ENCODE measurements at places on chromosomes 4 and X. TPM values are rescaled to one million over a fixed set of nuclear protein-coding genes. Genes with fewer than 3 reads are reported as not detected.

EXOC1L gene
- polyA plus RNA-seq, result not detected

WAS gene
- polyA plus RNA-seq, result 40.1 TPM

USP17L17 gene
- not detected for polyA plus RNA-seq

DCX gene
- 0.11 TPM for polyA plus RNA-seq

QDPR gene
- polyA plus RNA-seq, result 19.5 TPM

DNA sequence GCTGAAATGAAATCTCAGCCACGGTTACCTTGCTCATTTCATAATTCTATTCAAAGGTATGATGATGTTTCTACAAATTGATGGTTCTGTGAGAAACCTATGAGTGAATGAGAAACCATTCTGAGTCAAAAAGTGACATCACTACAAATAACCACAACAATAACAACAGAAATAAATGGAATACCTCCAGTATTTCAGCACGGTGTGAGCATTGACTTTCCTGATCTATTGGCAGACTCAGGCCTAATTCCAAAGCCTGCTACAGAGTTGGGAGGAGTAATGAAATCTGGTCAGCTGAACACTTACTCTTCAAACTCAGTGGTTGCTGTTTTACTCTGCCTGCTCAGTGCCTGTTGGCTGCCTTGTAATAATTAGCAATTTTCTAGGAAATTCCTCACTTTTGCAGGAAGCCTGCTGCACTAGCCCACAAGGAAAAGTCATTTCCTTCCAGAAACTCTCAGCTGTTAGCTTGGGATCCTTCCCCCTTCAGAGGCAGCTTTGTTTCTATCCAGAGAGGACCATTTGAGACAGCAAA, 18.8 kb upstream of the SYNPO2 start:
- H3K4me1 ChIP-seq, result no peaks in the 10 kb centered on the region
- no peaks in the 10 kb centered on the region for H3K36me3 ChIP-seq
- H3K4me3 ChIP-seq, result no peak overlapping the region
- no peak for DNase-seq
- H3K27me3 ChIP-seq, result no peaks in the 10 kb centered on the region
- no peak overlapping the region for H3K27ac ChIP-seq

- no peak for DNase-seq
- no peak overlapping the region for H3K27ac ChIP-seq
- H3K4me3 ChIP-seq, result no peak overlapping the region
- no peaks in the 10 kb centered on the region for H3K27me3 ChIP-seq
These were observed 177.9 kb upstream of the TENM3 start for GRCh38 chr4:182065255-182065654.

GRCh38 chrX:7110821-7111276, 36.7 kb upstream of the STS start:
- no peak overlapping the region for H3K27ac ChIP-seq
- no peaks in the 10 kb centered on the region for H3K27me3 ChIP-seq
- no peak for DNase-seq
- no peak overlapping the region for H3K4me3 ChIP-seq
- H3K4me1 ChIP-seq, result peaks cover 13% of the 10 kb centered on the region

DNA sequence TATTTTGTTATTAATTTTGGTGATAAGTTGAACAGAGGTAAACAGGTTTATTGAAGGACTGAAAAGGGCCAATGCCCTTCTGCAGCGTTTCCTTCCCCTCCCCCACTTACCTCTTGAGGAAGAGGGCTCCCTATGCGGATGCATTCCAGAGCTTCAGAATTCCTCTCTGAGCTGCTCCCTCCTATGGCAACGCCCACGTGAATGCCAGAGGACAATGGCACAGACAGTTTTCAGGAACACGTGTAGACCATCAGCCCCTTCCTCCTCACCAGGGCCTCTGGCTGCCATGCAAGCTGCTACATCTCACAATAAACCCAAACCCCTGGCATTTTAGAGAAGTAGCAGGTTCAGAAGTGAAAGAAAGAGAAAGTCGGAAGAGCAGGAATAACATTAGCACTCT, 127.9 kb downstream of the CHRDL1 start:
- H3K27me3 ChIP-seq, result no peaks in the 10 kb centered on the region
- H3K36me3 ChIP-seq, result no peaks in the 10 kb centered on the region
- no peak overlapping the region for H3K4me3 ChIP-seq
- H3K4me1 ChIP-seq, result no peaks in the 10 kb centered on the region

GRCh38 chr4:137861682-137862081, 329.4 kb upstream of the PCDH18 start:
- H3K4me3 ChIP-seq, result no peak overlapping the region
- no peaks in the 10 kb centered on the region for H3K27me3 ChIP-seq
- H3K4me1 ChIP-seq, result no peaks in the 10 kb centered on the region
- no peak for DNase-seq

DNA sequence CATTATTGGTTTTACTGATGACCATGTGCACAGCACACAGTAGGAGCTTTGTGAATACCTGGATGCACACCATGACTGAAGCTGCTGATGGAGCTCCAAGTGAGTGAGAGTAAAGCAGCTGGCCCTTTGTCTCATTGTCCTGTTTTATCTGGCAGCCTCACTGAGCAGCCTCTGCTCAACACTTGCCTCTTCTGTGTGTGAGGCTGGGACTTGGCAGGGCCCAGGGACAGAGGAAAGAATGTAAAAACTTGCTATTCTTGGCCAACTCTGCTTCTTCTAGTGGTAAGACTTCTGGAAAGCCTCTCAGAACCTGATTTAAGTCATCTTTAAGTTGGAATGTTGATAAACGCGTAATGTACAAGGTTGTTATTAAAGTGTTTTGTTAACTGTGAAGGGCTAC, 61.4 kb downstream of the BEX1 start:
- H3K4me3 ChIP-seq, result no peak overlapping the region
- no peaks in the 10 kb centered on the region for H3K27me3 ChIP-seq
- no peaks in the 10 kb centered on the region for H3K36me3 ChIP-seq
- DNase-seq, result no peak

DNA sequence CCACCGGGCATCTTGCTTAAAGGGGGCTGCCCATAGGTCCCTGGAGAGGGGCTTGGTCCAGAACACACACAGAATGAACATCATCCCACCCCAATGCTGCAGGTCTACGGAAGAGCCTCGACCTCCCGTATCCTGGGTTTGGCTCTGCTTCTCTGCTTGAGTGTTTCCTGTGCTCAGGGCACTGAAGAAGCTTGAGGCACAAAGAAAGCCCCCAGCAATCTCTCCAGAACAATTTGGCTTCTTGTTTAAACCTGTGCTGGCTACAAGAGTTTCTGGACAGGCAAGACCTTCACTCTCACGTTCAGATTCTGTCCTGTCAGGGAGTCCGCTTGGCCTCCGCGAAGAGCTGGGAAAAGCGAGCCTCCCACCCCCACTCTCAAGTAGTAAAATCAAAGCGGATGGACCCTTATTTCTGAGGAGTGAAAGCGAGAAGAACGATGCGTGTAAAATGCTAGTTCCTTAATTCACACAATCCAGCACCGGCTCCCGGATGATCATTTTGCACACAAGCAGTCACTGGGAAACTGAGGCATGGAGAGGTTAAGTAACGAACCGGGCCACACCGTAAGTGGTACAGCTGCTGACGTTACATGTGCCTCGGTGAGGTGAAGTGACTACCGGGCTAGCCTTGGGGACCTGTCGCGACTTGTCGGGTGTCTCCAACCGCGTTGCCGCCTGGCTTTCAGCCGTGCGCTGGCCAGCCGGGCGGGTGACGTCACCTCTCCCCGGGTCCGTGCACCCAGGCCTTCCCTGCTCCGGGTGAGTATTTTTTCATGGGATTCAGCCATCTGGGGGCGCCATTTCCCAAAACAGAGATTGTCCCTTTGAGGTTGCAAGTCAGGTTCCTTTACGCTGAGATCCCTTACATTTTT, 3.1 kb upstream of the SFRP2 start:
- no peak for DNase-seq
- no peak overlapping the region for H3K4me3 ChIP-seq
- H3K27me3 ChIP-seq, result peaks cover 68% of the 10 kb centered on the region
